ENCODE measurements at places on chromosomes 7 and 10. TPM values are rescaled to one million over a fixed set of nuclear protein-coding genes. Genes with fewer than 3 reads are reported as not detected.

The IL2RA gene
- total RNA-seq, result not detected

The CCDC3 gene
- 5.2 TPM for total RNA-seq

The CNPY1 gene
- 0.31 TPM for total RNA-seq

- no peak for DNase-seq
Observed at GRCh38 chr10:89600041-89600440, 45.0 kb downstream of the PANK1 start.

DNA sequence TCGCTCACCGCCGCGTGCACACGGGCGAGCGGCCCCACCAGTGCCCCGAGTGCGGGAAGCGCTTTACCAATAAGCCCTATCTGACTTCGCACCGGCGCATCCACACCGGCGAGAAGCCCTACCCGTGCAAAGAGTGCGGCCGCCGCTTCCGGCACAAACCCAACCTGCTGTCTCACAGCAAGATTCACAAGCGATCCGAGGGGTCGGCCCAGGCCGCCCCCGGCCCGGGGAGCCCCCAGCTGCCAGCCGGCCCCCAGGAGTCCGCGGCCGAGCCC, 3.3 kb downstream of the REPIN1 start:
- DNase-seq, result no peak

GRCh38 chr7:96612034-96612433, 97.6 kb downstream of the SEM1 start:
- DNase-seq, result no peak

- DNase-seq, result no peak
Observed at GRCh38 chr7:44471850-44472249, 18.6 kb downstream of the NUDCD3 start.

- peak; percentile 29 for DNase-seq
Observed at GRCh38 chr7:36875794-36876193, 151.5 kb upstream of the AOAH start.
